Cerebellar nuclear complex (tissue), 1 donor: ENCODE measurements at places on chromosomes 1 and 21.

- no peak for DNase-seq
These were observed 20.1 kb upstream of the ARHGAP29 start for GRCh38 chr1:94257444-94257843.

DNA sequence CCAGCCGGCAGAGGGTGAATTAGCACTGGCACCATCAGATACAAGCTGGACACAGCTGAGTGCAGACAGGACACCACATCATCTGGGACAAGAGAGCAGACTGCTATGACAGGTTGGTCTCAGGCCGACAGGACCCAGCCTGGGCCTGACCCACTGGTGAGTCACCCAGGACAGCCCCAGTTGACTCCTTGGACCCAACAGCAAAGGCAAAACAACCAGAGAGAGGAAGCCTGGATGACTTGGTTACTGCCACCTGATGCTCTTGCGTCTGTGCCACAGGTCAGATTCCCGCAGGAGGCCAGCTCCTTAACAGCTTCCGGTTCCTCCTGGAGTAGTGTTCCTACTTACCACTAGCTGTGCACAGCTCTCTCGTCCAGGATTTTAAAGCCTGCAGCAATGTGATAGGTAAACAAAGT lies 18.5 kb downstream of the CCN1 start:
- no peak for DNase-seq

- DNase-seq: no peak
These were observed 365.3 kb upstream of the PROX1 start for GRCh38 chr1:213622365-213623063.

GRCh38 chr1:97680470-97680869 lies 240.4 kb downstream of the DPYD start:
- DNase-seq: no peak

GRCh38 chr1:154777781-154778180 lies 92.3 kb downstream of the KCNN3 start:
- no peak for DNase-seq

GRCh38 chr1:182588500-182589396 lies at the start of gene RNASEL:
Gene RNASEL (minus strand): TSS chr1:182589256. CDS start chr1:182586806, 2,450 bp downstream.
- DNase-seq: no peak

DNA sequence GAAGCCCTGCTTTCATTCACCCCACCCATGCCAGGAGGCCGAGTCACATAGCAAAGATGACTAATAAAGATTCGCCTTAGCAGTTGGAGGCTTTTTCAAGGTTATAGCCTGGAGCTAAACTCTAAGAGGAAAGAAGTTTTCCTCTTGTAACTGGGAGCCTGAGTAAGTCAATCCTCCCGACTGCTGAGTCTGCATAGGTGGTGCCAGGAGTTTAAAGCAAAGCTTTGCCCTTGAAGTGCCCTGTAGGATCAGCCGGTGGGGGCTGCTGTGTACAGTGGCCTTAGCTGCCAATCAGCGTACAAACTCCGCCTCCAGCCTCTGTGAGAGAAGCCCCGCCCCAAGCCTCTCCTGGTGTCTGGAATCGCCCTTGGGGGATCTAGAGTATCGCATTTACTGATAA lies 147.5 kb upstream of the SPATA6 start:
- DNase-seq: no peak

- DNase-seq: no peak
These were observed 8.7 kb downstream of the S100B start for GRCh38 chr21:46596201-46596600.

GRCh38 chr1:54135436-54136120 lies 17.2 kb downstream of the CDCP2 start:
- no peak for DNase-seq

DNA sequence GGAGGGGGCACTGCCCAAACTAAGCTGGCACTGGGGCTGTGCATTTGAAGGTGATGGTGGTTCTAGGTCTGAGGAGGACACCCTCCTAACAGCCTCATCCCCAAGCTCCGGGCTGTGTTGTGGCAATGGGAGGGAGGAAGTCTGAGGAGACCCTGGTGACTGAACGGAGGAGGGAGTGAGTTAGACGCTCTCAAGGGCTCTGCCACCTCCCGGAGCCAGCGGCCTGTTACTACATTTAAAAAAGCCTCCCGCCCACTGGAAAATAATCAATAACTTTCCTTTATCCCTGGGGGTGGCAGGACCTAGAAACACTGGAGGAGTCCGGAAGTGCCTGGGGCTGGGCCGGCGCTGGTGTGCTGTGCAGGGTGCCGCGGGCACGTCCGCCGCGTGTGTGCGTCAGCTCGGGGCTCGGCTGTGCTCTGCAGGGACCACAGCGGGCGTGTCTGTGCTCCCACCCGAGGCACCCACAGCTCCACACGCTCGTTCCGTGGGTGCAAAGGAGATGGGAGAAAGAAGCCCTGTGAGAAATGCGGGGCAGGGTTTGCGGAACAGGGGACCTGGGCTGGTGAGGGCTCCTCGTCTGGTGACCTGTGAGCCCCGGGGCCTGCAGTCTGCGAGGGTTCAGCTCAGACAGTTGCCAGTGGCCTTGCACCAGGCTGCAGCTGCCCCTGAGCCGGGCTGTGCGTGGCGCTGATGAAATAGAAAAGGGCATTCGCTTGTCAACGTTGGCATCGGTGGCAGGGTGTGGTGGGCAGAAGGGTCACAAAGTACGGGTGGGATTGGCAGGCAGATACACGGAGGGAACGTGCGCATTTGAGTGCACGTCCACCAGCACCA lies 5.3 kb downstream of the SAMD11 start:
- DNase-seq: no peak

DNA sequence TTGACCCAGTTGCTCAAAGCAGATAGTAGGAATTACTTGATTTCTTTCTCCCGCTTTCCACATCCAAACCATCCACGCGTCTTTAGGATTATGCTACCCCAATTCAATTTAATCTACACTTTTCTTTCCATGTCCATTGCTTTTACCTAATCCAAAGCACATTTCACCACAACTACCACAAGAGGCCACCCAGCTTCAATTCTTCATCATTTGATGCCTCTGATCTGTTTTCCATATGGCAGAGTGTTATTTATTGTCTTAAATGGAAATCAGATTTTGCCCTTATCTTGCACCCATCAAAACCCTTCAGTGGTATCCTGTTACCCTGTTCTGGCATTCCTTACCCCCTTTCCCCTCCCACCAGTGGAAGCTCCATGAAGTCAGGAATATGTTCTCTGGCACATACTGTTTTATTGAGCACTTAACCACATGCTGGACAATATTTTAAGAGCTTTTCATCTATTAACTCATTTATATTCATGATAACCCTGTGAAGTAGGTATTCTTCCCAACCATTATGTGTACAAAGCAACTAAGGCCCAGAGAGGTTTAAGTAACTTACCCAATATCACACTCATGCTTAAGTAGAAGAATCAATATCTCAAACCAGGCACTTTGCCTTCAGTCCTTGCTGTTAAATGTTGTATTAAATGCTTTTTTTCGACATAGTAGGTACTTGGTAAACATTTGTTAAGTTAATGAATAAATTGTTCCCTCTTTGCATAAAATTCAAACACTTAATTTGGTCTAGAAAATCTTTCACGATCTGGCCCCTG lies 34.6 kb downstream of the CLIC4 start:
- DNase-seq: no peak

DNA sequence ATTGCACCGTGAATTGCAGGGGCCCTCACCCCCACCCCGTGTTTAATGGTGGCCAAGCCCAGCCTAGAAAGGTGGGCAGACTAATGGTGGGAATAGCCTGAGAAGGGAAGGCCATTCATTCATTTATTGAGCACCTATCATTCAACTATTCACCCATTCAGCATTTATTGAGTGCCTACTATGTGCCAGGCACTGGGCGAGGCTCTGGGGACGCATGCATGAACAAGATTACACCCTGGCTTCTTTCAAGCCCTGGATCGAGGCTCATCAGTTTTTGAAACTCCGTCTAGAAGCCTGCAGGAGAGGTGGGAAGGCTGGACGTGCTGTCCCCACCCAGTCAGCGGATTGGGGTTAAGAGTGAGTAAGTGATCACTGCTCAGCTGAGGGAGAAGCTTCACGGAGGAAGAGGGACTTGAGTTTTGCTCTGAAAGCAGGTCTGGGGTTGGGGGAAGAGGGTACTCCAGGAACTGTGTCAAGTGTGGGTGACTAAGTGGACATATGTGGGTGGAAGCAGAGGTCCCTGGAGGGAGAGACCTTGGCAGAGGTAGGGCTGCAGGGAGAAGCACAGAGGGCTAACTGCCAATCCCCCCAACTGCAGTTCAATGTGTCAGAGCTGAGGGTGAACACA lies 35.6 kb downstream of the MEF2D start:
- DNase-seq: no peak

DNA sequence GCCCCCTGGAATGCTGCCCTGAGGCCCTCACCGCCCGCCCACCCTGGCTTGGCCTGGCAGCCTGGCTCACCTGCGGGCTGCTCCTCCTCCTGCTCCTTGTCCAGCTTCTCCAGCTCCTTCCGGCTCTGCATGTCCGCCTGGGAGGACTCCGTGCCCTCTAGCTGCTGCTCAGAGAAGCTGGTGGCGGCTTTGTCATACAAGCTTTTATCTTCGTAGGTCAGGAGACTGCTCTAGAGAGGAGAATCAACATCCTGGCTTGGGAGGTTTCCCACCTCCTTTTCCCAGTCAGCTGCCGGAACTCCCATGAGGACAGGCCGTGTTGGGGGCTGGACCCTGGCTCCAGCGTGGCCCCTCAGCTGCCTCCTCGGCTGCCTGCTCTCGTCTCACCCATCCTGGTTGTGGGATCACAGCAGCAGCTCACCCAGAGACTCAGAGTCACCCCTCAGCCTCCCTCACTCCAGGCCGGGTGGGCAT lies 36.6 kb upstream of the TMEM52 start:
- no peak for DNase-seq
